CD4-positive, alpha-beta T cell (primary cell): ENCODE measurements at places on chromosomes 16 and 17. TPM values are rescaled to one million over a fixed set of nuclear protein-coding genes. Genes with fewer than 3 reads are reported as not detected.

GRCh38 chr17:37610971-37611370 lies 1.8 kb upstream of the SYNRG start:
- DNase-seq = no peak

- no peak for DNase-seq
Observed at GRCh38 chr16:66247516-66248481, 118.7 kb upstream of the CDH5 start.

- no peak for DNase-seq
Observed at GRCh38 chr16:50578137-50578536, 29.9 kb downstream of the NKD1 start.

The PLK1 gene
- 0.84 TPM for total RNA-seq

- DNase-seq = no peak
Observed at GRCh38 chr17:37521821-37522220, 32.1 kb downstream of the DUSP14 start.

DNA sequence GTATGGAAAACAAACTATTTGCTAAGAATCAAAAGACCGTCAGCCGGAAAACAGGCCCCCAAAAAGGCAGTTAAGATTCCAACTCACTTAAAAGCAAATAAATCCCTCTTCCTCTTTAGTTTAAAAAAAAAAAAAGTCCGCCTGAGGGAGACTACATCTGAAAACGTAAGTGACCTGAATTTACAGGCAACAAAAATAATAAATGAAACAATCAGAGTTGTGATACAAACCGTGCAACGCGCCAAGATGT lies 1.1 kb downstream of the KANSL1 start:
- no peak for DNase-seq

DNA sequence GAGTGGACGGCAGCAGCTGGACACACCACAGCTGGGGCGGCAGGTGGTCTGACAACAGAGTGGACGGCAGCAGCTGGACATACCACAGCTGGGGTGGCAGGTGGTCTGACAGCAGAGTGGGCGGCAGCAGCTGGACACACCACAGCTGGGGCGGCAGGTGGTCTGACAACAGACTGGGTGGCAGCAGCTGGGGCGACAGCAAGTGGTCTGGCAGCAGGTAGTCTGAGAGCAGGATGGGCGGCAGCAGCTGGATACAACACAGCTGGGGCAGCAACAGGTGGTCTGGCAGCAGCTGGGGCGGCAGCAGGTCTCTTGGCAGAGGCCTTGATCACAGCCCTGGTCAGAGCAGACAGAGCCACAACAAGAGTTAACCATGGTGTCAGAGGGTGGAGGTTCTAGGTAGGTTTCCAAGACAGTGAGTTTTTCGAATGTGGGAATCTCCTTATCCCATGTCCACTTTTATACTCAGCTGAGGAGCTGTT lies at the start of gene KRTAP4-1:
Gene KRTAP4-1, minus strand, starts transcription at position 432 of the 482 bp plus-strand sequence. Its CDS starts 57 bp downstream, at position 375.
- DNase-seq = no peak

DNA sequence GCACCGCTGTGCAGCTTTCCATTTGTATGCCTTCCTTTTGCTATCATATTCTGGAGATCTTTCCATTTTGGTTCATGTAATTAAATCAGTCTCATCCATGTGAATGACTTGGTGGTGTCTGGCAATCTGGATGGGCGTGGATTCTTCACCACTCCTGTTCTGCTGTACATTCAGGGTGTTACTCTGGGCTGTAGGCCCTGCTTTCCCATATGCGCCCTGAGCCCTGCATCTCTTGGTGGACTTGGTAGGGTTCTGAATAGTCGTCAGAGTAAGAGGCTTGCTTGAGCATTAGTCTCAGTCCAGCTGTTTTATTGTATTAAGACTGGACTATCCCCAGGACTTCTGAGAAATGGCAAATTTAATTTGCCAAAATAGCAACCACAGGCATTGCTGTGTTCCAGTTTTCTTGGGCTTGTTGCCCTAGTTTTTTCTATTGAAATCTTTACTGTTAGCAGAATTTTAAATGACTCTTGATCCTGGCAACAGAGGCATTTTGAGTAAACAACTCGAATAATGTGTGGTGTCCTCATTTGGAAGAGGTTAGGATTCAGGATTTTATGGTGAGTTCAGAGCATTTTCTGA lies 14.9 kb downstream of the BANP start:
- no peak for DNase-seq

GRCh38 chr17:34311291-34311690 lies 7.9 kb upstream of the CCL8 start:
- no peak for DNase-seq

DNA sequence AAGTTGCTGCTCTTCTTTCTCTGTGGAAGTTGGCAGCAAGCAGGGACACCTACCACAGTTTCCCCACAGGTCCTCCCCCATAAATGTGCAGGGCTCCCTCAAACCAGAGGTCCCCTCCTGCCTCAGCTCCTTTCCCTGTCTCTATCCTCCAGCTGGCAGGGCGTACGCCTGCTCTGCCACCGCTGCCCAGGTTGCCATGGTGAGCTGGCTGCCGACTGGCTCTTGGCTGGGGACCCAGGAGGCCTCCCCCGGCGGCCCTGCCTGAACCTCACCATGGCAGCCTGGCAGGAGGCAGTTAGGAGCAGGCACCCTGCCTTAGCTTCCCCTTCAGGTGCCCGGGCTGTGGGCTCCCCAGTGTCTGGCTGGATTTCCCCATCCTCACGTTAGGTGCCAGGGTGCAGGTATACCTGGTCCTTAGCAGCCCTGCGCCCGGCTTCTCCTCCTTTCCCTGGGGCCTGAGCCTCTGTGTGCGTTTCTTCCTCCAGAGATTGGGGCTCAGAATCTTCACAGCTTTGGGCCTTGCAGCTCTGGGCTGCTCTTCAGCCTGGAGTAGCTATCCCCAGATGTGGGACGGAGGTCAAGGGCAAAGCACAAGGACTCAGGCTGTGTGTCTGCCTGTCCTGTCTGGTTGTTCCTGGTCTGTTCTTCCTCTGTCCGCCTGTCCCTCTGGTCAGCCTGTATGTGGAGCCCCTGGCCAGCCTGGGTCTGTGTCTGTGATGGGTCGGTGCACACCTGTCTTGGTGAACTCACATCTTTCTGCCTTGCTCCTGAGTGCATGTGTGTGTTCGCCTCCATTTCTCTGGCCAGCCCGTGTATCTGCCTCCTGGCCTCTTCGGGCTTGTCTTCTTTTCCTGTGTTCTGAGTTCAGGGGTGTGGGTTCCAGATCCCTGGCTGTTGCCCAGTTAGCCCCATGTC lies 15.7 kb downstream of the GJD3 start:
- DNase-seq = no peak

GRCh38 chr16:89918453-89919347 lies at the start of gene MC1R:
TSS of gene MC1R (plus strand) at chr16:89918862. CDS start at chr16:89919259, 397 bp downstream.
- no peak for DNase-seq

DNA sequence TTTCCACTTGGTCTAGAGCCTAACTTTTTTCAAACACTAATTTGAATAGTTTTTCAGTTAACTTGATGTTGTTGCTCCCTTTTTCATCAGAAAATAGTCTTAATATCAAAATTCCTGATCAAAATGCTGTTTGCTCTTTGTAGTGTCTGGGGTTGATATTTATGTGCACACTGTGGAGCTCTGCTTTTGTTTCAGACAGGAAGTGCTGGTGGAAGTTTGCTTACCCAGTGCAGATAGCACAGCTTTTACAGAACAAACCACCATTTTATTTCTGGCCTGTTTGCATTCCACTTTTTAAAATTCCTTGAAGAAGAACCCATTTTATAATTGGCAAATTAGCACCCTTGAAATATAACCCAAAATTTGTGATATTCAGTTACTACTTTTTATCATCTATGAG lies 125.4 kb downstream of the MRTFB start:
- no peak for DNase-seq

DNA sequence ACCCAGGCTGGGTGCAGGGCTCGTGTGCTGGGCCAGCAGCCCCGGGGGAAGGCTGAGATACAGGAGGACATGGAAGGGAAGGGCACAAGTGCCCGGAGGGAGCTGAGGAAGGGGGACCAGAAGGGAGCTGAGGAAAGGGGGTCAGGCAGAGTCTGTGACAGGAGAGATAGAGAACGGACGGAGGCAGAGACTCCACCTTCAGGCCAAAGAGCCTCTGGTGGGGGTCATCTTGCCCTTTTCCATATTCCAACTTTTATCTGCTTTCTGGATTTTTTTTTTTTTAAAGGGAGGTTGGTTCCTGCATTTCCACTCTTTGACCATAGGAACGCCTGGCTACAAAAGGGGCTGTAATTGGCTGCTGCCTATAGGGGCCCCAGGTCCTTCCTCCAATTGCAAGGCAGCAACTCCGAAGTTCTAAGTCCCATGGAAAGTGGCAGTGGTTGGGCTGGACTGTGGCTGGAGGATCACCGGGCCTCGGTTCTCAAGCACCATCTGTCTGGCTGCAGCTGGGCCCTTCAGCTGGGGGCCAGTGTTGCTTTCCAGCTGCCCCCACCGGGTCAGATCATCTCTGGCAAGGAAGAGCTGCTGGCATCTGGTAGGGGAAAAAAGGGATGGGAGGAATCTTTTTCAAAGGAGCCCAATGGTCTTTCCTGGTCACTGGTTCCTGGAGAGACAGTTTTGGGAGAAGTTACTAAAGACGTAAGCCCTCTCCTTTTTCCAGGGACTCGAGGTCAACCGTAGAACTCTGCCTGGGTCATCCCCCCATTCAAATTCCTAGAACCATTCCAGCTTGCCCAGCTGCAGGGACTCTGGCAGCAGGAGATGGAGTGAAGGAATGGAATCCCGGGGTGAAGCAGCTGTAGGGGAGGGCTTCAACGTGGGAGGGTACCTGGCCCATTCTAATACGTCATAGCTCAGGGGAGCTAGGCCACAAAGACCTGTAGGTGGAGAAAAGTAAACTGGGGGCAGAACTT lies 13.1 kb upstream of the MRPS23 start:
- no peak for DNase-seq

The GPR142 gene
- total RNA-seq = not detected

The NOD2 gene
- 4.5 TPM for total RNA-seq

DNA sequence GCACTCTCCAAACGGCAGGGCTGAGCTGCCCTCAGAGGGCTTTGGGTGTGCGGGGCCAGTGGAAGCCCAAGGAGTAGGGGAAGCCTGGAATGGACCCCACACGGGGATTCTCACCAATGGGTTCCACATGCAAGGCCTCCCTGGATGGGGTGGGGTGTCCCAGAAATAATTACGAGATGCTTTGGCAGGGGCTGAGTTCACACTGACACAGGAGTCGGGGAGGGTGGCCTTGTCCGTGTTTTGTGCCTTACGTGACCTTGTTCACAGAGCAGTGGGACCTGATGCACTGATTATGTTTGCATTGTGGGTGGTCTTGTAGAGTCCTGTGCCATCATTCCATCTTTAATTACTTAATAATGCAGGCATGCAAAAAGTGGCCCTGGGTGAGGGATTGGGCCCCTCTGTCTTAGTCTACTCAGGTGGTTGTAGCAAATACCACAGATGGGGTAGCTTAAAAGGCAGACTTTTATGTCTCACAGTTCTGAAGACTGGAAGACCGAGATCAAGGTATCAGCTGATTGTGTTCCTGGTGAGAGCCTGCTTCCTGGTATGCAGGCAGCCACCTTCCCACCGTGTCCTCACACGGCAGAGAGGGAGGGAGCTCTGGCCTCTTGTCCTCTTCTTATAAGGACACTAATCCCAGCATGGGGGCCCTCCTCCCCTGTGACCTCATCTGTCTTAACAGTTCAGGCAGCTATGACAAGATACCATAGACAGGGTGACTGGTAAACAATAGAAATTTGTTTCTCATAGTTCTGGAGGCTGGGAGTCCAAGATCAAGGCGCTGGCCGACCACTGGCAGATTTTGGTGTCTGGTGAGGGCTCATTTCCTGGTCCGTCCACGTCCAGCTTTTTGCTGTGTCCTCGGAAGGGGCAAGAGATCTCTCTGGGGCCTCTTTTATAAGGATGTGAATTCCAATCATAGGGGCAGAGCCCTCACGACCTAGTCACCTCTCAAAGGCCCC lies 239.4 kb downstream of the IRF8 start:
- DNase-seq = no peak
